Articular chondrocyte of knee joint (primary cell): ENCODE measurements at places on chromosomes 5 and 9. TPM values are rescaled to one million over a fixed set of nuclear protein-coding genes. Genes with fewer than 3 reads are reported as not detected.

LAMC3 gene
- under 0.01 TPM in 2 replicates for total RNA-seq

EGFLAM gene
- total RNA-seq, result 16.7 and 24.9 TPM in 2 replicates

PAM gene
- total RNA-seq, result 248 and 300 TPM in 2 replicates

TYRP1 gene
- 0.11 TPM in 1 of 2 replicates, not detected in the other for total RNA-seq

PTPRD gene
- 5.9 and 6.4 TPM in 2 replicates for total RNA-seq

ADCY2 gene
- 8.1 and 8.8 TPM in 2 replicates for total RNA-seq

FAM78A gene
- 0.52 and 0.54 TPM in 2 replicates for total RNA-seq

TMC1 gene
- total RNA-seq, result 0.39 and 0.76 TPM in 2 replicates

FBP1 gene
- 1.2 and 5.1 TPM in 2 replicates for total RNA-seq
